ENCODE measurements at places on chromosomes 4 and X.

DNA sequence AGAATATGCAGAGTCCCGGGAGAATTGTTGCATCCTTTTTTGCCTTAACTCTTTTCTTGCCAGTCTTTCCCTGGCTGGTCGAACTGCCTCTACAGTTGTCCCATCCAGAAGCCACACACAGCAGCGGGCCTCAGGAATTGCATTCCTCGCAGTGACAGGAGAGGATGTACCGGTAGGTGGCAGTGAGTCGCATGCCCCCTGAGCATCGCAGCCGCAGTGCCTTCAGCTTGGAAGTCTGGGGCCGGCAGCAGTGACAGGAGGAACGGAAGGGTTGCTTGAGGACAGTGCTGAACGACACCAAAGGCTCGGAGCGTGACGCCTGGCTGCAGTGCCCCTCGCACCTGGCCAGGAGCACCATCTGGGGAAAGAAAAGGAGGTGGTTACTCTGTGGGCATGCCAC is 23.5 kb downstream of the NDP start:
- peak; percentile 45 for DNase-seq

- no peak for DNase-seq
Observed at GRCh38 chrX:110320381-110320987, 2.6 kb upstream of the AMMECR1 start.

- DNase-seq, result no peak
Observed at GRCh38 chr4:138943893-138944292, 71.7 kb upstream of the NOCT start.

- DNase-seq, result no peak
Observed at GRCh38 chr4:88893961-88894360, 163.0 kb downstream of the FAM13A start.

- DNase-seq, result no peak
Observed at GRCh38 chr4:105023668-105024055, 123.0 kb upstream of the TET2 start.

GRCh38 chr4:7540206-7540605 is 105.5 kb upstream of the PSAPL1 start:
- DNase-seq, result no peak

- DNase-seq, result no peak
Observed at GRCh38 chr4:9685692-9686091, 95.7 kb upstream of the DRD5 start.

- DNase-seq, result no peak
Observed at GRCh38 chrX:110258552-110258951, 59.3 kb downstream of the AMMECR1 start.
